Fibroblast of skin of right quadriceps (primary cell): ENCODE measurements at places on chromosomes 7 and 10.

- DNase-seq, result peak; percentile 37
Observed at GRCh38 chr10:15661574-15661973, 58.1 kb downstream of the ITGA8 start.

DNA sequence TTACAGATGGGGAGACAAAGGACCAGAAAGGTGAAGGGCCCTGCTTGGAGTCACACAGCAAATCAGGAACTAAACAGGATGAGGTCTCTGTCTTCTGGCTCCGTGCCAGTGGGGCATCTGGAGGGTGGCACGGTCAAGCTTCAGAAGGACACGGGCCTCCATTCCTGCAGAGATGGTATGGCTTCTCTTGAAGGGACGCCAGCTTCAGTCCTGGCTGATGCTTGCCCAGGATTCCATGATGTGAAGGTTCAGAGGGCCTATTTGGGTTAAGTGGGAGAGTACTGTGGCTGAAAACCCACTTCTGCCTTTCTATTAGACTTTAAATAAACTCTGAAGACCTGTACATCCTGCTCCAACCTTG is 6.1 kb downstream of the RAMP3 start:
- DNase-seq, result no peak

- no peak for DNase-seq
Observed at GRCh38 chr7:154862153-154862791, 140.7 kb downstream of the PAXIP1 start.

- no peak for DNase-seq
Observed at GRCh38 chr10:128062881-128063563, 63.2 kb downstream of the MKI67 start.

- no peak for DNase-seq
Observed at GRCh38 chr7:65004575-65004974, 1.9 kb downstream of the ERV3-1 start.

DNA sequence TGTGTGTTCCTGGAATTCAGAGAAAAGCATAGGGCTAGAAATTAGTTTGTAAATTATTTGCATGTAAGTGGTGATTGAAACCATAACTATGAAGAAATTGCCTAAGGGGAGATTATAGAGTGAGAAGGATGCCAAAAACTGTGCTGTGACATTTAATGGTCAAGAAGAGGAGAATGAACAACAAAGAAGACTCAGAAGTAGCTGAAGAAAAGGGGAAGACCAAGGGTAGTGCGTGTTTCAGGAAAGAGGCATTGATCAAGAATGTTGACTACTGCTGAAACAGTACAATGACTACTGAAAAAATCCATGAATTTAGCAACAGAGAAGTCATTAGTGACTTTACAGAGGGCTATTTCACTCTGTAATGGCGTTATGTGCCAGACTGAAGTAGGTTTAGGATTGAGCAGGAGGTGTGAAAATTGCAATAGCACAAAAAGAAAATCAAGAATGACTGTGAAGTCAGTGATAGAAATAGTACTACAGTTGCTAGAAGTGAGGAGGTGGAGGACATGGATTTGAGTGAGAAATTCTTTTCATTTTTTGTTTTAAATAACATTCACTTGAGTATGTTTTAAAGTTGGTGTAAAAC is 28.9 kb upstream of the SAMD9L start:
- DNase-seq, result no peak

DNA sequence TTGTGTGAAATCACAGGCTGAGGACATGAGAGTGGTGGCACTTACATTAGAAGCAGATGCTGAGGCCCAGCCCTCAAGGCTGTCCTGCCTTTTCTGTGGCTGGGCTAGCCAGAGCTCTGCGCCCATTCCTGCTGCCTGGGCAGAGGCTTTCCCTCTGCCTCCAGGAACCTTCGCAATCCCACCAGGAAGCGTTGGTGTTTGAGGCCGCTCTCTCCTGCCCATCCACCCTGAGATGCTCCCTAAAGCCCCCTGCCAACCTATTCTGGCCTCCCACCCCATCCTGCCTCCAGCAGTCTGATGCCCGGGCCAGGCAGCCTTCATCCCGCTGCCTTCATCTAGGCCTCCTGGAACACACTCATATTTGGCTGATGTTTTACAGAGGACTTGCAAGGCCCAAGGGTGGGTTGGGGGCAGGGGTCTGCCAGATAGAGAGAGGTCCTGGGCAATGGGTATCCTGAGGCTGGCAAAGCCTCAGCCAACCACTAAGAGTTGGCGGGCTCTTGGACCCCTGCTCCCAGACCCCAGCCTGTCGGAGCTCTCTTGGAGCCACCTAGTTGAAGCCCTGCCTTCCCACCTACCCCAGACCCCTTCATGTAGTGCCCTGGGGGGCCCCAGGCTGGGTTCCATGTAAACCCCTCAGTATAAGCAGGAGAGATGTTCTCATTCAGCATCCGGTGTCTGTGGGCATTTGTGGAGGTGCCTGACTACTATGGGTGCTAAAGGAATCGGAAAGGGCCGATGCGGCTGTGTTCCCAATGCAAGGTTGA is 32.7 kb downstream of the LDB3 start:
- DNase-seq, result no peak

DNA sequence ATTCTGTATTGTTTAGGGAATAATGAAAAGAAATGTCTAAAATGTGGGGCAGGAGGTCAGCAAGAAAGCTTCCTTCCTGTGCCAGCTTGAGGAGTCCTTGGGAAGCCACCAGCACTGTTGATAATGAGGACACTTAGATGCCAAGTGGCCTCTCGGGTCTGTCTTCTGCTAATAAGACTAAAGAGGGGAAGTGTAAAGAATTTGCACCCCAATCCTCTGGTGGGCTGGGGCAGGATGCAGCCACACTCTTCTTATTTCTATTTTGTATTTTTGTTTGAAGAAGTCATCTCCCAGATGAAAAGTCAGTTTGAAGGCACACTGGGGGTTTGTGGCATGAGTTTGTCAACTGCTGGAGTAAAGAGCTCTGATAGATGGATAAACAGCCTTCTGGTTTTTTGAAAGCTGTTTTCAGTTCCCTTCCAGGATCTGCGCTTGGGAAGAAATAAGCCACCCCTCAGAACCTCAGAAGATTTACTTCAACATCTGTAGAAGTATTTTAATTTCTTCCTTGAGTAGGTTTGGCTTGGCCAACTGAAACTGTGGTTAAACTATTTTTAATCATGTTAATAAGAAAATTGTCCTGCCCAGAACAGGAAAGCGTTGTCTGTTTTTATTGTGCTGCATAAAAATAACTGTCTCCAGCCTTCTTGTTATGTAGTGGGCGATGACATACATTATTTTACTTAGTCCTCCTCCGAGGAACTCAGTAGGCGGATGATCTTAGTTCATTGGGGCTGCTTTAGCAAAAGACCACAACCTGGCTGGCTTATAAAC is 128.8 kb upstream of the GPR26 start:
- DNase-seq, result no peak

GRCh38 chr7:99828811-99829210 is 998 bp downstream of the CYP3A43 start:
- DNase-seq, result no peak

- no peak for DNase-seq
Observed at GRCh38 chr10:103750836-103751235, 104.5 kb downstream of the SH3PXD2A start.

GRCh38 chr10:124602646-124603365 is 141.2 kb downstream of the LHPP start:
- DNase-seq, result no peak

- peak; percentile 66 for DNase-seq
Observed at GRCh38 chr10:5545778-5546710, 21.3 kb downstream of the CALML3 start.

DNA sequence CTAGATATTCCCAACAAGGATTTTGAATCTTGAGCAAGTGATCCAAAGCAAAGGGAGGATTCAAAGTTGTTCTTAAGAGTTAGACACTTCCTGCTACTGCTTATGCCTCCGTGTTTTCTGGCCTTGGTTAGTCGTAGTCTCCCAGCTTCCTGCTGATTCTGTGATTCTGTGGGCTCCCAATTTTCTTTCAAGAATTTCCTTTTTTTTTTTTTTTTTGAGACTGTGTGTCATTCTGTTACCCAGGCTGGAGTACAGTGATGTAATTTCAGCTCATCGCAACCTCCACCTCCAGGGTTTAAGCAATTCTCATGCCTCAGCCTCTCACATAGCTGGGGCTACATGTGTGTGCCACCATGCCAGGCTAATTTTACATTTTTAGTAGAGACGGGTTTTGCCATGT is 4.4 kb upstream of the ITGB8 start:
- no peak for DNase-seq

GRCh38 chr10:624605-625332 is 64.7 kb downstream of the DIP2C start:
- DNase-seq, result peak; percentile 64

DNA sequence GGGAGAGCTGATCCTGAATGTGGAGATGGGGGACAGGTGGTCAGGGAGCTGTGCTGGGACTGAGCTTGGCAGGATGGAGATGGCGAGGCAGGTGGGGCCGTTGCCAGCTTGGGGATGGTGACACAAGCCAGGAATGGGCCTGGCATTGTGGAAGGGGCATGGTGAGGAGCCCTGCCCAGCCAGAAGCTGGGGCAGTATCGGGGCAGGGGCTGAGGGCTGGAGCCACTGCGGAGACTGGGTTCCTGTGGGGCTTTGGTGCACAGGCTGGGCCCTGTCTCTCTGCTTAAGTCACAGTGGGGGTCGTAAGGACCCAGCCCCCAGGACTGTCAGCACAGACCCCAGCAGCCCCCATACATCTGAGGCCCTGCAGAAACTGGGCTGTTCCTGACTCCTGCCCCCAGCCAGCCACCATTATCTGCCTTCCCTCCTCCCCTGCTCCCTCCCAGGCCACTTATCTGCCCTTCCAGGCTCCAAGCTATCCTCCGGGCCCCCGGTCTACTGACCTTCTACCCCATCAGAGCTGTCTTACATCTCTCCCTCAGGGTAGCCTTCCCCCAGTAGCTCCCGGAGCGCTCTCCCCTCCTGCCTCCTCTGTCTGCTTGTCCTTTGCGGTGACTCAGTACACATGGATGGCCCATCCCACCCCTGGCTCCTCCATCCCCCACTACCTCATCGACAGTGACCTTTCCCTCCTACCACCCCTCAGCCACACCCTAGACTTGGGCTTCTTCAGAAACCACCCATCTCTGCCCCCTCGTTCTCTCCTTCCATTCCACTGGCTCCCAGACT is 44.2 kb downstream of the PPIF start:
- no peak for DNase-seq

- DNase-seq, result peak; percentile 70
Observed at GRCh38 chr7:81692146-81692905, 77.5 kb downstream of the HGF start.

GRCh38 chr7:66348959-66349358 is 143.8 kb downstream of the TPST1 start:
- DNase-seq, result no peak

- peak; percentile 96 for DNase-seq
Observed at GRCh38 chr10:76282061-76283025, 850.9 kb downstream of the LRMDA start.

- DNase-seq, result no peak
Observed at GRCh38 chr10:22617516-22617915, 96.9 kb downstream of the PIP4K2A start.

DNA sequence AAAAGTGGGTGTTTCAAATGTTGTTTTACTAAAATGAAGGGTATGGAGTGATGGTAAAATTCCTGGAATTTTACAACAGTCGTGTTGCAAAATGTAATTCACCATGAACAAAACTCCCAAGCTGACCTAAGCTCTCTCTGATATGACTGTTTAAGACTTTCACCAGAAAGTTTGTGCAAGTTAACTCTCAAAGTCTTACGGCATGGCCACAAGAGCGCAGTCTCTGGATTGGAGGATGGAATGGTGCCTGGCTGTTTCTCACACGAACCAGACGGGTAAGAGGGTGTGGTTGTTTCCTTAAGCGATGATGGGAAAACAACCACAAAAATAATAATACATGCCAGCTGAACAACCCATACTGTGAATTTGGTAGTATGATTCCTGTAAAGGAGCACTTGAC is 662.5 kb downstream of the KCNMA1 start:
- DNase-seq, result no peak

- DNase-seq, result no peak
Observed at GRCh38 chr10:129744134-129745111, 219.7 kb downstream of the EBF3 start.

DNA sequence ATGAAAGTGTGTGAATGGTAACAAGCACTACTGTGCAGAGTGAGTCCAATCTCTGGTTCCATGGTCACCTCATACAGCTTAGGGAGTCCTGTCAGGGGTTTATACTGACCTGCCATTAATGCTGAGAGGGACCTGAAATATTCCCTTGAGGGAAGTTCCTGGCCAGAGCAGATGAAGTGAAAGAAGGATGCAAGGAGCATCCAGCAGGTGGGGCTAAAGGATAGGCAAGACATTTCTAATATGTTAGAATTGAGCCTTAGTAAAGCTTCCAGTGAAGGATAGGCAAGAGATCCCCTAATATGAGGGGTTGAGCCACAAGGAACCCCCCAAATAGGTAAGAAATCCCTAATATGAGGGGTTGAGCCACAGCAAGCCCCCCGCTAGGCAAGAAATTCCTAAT is 25.5 kb upstream of the FAM221A start:
- DNase-seq, result no peak

DNA sequence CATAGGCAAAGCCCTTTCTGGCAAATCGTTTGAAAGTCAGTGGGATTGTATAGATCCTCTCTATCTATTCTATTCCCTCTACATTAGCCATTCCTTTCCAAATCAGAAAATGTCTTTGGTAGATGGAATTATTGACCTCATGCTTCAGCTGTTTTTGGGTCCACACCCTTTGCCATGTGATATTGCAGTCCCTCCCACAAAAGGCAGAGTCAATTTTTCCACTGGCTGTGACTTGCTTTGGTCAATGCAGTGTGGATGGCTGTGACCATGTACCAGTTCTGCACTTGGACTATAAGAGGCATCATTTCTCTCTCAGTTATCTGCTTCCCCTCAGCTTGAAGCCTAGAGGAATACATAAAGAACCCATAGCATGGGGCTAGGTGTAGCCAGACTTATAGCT is 332.9 kb downstream of the PTEN start:
- DNase-seq, result no peak

DNA sequence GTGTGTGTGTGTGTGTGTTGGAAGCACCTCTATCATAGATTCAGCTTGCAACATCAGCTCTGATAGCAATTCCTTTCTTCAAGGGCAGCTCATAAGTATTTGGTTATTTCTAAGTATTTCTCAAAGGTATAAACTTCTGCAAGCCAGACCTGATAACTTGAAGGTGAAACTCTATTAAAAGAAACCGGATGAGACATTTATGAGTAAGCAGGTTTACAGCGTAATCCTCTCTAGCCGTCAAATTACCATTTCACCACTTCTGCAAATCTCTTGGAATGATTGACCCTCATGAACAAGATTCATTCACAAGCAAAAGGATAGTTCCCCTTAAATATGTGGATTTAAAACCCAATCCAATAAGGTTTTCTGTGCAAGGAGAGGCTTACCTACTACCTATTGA is 23.1 kb downstream of the PDE1C start:
- DNase-seq, result no peak

GRCh38 chr10:92328993-92329392 is 38.0 kb downstream of the MARCHF5 start:
- no peak for DNase-seq

DNA sequence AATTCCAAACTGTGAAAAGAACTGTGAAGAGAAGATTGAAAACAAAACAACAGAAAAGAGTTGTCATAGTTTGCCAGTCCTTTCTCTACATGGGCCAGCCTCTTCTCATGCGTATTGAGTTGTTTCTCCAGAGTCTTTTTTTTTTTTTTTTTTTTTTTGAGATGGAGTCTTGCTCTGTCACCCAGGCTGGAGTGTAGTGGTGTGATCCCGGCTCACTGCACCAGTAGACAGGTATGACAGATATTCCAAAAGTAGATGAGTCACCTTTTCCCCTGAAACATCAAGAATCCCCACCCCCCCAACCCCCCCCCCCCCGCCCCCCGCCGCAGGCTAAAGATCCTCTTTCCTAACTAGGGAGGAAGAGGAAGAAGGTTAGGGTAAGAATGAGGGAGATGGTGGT is 15.6 kb upstream of the KMT2C start:
- DNase-seq, result no peak
